ENCODE measurements at places on chromosomes 7 and 10.

- DNase-seq = no peak
Measured at GRCh38 chr7:40595129-40595528, 460.3 kb downstream of the SUGCT start.

GRCh38 chr7:151085329-151085690 is 965 bp upstream of the AGAP3 start:
- DNase-seq = no peak

DNA sequence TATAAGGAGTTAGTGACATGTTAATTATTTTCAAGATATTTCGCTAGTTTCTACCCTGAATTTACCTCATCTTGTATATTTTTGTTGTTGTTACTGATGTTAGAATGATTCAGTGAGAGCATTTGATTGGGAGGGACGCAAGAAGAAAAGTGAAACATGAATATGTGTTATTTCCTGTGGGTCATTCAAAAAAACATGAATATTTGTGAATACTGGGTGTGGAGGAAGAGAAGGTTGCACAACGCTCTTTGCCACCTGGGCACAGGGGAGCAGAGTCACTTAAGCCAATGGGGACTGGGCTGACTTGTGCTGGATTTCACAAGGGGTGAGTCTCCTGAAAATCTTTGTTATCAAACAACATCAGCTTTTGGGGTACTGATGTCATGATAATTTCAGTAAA is 39.5 kb downstream of the AGK start:
- no peak for DNase-seq

- DNase-seq = no peak
Measured at GRCh38 chr7:2108501-2109250, 124.1 kb downstream of the MAD1L1 start.

- DNase-seq = no peak
Measured at GRCh38 chr10:130412317-130412716, 276.1 kb downstream of the GLRX3 start.

DNA sequence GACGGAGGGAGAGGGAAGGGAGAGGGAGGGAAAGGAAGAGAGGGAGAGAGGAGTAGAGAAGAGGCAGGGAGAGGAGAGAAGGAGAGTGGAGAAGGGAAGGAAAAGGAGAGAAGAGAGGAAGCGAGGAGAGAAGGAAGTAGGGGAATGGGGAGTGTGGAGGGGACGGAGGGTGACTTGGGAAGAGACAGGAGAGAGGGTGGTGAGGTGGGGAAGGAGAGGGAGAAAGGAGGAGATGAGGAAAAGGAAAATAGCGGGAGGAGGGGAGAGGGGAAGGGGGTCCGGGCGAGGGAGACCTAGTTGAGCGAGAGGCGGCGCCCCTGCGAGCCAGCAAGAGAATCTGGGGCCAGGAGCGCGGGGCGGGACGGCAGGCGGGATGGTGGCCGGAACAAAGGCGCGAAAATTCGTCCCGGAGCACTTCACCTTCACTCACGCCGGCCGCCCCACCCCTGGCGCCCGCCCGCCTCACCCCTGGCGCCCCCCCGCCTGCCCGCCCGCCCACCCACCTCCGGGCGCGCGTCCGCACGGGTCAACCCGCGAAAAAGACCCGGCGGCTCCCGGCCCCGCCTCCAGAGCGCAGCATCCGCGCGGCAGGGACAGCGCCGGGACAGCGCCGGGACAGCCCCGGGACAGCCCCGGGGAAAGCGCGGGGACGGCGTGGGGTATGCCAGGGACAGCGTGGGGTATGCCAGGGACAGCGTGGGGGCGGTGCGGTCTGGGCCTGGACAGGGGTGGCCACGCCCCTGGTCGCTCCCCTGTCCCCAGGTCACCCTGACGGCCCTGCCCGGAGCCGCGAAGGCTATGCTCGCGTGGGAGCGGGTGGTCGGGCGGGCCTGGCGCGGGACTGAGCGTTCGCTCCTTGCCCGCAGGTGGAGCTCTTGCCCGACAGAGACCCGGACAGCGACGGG is 4.2 kb downstream of the VSTM2A start:
- DNase-seq = peak; percentile 44

GRCh38 chr10:124387078-124387874 is 31.4 kb downstream of the OAT start:
- DNase-seq = no peak

DNA sequence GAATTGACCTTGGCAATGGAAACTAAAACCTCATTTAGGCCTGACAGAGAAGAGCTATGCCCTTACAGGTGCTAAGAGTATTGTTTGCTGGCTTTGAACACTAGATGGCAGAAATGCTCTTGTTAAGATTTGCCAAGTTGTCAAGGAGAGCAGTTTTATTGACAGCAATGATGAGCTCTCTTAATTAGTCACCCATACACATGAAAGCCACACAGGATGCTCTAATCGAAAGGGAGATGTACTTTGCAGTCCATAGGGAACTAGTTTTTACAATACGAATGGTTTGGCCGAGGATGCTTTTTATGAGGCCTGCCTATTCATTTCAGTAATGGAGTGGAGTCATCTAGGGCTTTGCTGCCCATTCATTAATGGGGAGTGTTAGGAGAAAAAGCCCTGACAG is 45.4 kb upstream of the MBL2 start:
- peak; percentile 55 for DNase-seq

DNA sequence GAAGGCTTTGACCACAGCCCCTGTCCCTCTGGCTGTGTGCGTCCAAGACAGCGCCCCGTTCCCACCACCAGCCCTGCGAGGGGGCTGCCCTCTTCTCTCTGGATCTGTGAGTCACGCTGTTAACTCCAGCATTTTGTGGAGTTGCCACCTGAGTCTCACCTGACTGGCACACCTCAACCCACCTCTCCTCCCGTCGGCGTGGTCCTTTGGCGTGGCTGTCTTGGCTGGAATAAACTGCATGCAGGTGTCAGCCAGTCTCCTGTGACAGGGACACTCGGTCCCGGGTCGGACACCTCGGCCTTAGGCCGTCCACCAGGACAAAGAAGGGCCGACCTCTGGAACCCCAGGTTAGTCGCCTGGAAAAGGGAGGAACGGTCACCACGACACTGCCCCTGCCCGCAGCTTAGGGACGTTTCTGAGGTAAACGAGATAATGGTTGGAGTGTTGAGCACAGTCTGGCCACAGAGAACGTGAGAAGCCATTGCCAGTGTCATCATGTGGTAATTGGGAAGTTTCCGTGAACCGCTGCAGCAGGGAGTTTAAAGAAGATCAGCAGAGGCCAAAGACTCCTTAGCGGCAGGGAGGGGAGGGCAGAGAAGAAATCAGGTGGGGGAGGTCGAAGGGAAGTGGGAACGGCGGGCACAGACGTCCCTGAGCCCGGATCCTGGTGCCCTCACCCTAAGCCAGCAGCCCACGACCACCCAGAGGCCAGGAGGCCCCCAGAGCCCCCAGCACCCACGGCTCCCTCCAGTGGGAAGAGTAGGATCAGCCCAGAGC is 73.6 kb upstream of the FAM20C start:
- peak; percentile 81 for DNase-seq

DNA sequence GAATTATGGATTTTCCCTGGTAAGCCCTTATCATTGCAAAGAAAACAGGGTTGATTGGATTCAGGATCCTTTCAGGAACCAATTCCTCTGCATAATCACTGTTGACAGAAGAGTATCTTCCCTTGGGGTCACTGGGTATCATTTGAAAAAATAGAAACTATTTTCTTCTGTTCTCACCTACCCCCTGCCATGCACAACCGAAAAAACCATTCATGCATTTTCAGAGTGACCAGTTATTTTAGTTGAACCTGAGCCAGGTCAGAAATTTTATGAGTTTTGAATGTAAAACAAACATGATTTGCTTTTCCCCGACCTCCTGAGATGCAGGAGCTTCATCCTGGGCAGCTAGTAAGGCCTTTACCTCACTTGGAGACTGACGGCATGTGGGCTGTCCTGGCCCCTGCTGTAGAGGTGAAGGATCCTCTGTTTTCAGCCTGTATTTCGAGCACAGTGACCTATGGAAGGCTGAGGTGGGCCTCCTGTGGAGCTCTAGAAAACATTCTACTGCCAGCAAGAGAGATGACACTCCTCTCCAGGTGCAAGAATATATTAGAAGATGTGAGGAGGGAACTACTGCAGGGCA is 30.1 kb downstream of the TMEM178B start:
- no peak for DNase-seq

GRCh38 chr7:31493714-31494181 is 20.1 kb upstream of the ITPRID1 start:
- no peak for DNase-seq

- DNase-seq = no peak
Measured at GRCh38 chr7:25716421-25716820, 435.6 kb upstream of the NFE2L3 start.

DNA sequence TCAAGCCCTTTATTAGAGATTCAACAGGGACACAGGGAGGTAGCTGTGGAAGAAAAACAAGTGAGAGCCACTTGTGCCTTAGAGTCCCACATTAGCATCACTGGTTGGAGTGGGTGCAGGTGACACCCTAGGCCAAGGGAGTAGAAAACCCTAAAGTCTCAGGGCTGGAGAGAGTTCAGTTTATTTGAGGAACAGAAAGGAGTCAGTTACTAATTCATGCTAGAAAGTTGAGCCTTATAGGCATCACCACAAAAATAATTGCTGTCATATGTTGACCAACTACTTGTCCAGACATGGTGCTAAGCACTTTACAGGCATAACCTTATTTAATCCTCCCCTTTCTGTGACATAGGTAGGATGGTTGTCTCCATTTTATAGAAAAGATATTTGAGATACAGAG is 20.9 kb upstream of the ACSL5 start:
- DNase-seq = no peak

DNA sequence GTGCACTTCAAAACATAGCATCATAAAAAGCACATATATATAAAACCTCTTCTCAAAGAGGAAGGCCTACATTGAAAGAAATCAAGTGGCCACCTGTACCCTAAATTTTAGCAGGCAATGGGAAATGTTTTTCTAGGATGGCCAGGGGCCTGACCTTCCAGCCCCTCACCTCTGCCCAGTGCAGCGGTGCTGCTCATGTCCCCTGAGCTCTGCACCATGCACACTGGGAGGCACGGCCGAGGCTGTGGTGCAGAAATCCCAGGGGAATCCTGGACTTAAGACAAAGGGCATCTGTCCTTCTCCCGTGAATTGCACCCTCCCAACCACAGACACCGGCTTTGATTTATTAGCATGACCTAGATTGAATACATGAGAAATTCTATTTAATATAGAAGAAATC is 551.4 kb downstream of the GLRX3 start:
- DNase-seq = no peak

DNA sequence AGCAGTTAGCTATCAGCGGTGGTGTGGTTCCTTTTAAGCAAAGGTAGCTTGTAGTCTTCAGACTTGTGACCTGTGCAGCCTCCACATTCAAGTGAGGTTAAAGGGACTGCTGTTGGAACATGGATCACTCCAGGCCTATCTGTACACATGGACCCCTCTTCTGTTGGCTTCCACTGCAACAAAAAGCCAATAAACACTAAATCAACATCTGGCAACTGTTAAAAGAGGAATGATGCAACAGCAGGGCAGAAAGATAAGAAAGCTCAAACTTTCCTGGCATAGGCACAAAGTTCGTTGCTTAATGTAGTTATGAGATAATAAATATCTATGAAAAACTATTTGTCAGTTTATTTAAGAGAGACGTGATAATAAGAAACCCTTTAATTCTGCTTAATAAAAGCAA is 4.0 kb upstream of the MINPP1 start:
- no peak for DNase-seq

GRCh38 chr10:29563420-29564035 is 71.2 kb downstream of the SVIL start:
- DNase-seq = peak; percentile 72

DNA sequence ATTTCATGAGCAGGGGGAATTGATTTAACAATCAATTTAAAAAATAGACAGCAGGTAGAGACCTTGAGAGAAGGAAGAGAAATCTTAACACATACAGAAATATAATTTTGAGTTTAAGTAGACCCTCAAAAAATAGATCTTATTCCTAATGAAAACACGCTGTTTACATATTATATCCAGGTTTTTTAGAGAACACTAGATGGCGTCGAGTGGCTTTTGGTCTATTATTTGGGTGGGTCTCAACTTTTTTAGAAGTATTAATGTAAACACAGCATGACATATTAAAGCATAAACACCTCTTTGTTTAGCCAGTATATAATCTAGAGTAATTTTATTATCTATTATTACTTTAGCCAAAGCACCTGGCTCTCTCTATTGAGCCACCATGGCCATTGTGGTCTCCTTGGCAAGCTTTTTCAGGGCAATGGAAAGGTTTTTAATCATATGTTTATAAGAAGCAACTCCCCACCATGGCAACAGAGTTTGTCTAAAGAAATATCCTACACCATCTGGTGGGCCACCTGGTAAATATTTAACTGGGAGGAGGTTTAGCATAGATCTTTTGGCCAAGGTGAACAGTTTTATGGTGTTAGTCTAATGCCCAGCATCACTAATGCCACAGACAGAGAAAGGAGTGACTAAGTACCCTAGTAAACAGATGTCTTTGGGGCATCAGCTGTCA is 59.7 kb upstream of the PRSS1 start:
- peak; percentile 7 for DNase-seq

- no peak for DNase-seq
Measured at GRCh38 chr10:110448682-110449418, 48.9 kb upstream of the DUSP5 start.

DNA sequence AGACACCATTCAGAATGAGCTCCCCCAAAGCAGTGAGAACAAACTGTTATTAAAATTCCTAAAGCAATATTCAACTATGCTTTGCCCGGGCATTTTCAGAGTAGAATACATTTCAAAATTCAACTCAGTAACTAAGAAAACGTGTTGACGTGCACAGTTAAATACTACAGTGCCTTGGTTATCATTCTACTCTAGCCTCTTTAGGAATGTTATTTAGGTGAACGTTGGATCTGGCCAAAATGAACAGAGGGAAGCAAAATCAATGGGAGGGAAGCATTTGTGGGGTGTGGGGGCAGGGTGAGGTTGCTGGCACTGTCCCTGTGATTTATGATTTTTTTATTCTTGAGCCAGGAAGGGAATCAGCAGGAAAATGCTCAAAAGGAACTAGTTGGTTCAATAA is 27.5 kb downstream of the RSU1 start:
- no peak for DNase-seq

DNA sequence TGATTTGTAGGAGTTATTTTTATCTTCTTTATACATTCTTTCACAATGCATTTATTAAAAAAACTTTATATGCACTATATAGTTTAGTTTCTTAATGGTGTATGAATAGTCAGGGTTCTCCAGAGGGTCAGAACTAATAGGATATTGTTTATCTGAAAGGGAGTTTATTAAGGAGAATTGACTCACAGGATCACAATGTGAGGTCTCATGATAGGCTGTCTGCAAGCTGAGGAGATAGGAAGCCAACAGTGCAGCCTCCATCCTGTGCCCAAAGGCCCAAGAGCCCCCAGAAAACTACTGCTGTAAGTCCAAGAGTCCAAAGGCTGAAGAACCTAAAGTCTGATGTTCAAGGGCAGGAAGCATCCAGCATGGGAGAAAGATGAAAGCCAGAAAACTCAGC is 192.8 kb upstream of the AHR start:
- no peak for DNase-seq

Measured in suppressor macrophage treated with lipopolysaccharide for 1 hour (primary cell).